ENCODE measurements at places on chromosomes 11 and 22.

DNA sequence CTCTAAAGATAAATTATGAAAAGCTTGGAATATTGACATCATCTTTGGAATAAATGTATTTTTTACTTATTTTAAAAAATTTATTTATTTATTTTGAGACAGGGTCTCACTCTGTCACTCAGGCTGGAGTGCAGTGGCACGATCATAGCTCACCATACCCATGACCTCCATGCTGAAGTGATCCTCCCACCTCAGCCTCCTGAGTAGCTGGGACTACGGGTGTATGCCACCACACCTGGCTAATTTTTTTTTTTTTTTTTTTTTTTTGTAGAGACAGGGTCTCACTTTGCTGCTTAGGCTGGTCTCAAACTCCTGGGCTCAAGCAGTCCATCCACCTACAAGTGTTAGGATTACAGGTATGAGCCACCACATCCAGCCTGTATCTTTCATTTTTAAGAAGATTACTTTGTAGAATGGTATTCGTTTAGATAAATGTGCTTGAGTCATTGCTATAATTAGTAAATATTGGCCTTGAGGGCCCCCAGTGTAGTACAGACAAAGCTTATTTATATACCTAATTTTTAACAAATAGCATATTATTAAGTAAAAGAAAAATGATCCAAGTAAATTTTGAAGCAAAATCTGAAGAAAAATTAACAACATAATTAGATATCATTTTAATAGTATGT, 8.5 kb downstream of the SWAP70 start:
- no peak for DNase-seq

DNA sequence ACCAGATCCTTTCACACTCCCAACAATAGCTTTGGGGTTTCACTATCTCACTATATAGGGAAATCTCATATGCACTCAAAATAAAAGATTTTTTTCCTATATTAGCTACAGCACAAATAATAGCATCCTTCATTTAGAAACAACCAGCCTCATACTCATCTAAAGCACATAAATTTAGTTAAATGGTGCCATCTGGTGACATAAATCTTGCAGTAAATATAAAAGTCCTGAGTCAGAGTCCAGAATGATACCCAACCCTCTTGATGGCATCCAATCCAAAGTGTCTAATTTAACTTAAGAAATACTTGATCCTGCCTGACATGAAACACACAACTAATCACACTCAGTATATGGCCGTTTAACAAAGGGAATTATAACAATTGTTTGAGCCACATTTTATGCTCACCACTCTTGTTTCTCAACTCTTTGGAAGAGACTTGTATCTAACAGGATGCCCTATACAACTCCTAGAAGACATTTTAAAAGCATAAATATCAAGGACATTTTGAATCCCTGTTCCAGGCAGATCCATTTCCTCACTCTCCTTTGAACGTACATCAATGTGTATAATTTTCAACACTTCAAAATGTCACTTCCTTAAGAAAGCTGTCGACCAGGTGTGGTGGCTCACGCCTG, 36.2 kb downstream of the DLG2 start:
- DNase-seq, result no peak

DNA sequence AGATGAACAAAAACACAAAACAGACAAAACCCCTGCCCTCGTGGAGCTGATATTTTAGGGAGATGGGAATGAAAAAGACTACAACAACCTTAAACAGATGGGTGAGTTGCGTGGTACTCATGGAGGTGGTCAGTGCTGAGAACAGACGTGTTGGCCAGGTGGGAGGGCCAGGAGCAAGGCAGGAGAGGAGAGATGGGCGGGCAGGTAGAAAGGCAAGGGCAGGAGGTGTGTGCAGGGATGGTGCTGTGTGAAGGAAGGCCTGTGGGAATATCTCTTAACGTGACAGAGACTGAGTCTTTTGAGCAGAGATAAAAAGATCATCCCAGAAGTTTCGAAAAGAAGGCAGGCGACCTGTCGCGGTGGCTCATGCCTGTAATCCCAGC, 7.0 kb downstream of the GAL start:
- no peak for DNase-seq

DNA sequence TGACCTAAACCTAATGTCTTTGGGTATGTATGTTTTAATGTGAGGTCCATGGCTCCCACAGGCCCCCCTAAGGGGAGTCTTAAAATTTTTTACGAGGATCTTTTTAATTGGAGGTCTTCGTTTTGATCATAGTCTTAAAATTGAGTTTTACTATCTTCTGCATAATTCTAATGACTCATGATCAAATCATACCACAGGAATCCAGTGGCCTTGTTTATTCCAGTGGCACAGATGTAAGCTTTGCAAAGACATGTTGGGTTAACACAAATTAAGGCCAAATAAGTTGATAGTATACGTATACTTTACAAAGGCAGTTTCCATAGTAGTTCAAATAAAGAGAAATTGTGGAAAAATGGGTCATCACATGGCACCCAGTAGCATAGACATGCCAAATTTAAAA, 33.9 kb upstream of the FJX1 start:
- DNase-seq, result no peak

DNA sequence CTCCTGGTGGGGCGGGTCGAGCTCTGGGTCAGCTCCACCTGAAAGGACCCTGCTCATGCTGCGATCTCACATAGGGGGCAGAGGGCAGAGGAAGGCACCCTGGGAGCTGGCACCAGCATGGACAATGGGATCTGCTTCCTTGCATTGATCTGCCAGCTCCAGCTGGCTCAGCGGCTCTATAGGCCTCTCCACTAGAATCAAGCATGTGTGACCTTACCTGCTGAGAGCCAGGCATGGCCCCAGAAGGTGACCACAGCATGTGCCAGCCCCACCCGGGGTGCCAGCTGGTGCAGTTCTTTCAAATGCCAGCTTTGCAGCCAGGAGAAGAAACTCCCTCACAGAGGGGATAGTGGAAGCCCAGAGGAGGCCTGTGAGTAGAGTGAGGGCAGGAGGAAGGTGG, 22.0 kb upstream of the KLHL35 start:
- no peak for DNase-seq

DNA sequence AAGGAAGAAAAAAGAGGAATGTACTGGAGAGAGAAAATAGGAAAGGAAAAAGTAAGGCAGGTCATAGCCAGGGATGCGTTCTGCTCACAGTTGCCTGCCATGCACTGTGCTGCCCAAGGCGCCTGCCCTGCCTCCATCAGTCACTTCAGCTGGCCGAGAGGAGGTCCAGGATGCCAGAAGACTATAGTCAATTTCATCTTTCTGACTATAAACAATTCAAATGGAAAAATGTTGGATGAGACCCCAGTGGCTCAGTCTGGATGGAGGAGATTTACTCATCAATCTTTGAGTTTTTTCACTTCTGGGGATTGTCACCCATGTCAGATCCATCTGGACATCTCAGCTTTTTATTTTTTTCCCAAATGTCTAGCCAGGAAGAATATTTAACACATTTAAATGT, 36.7 kb upstream of the CLMP start:
- DNase-seq, result no peak

GRCh38 chr22:30183271-30183670, 63.3 kb downstream of the LIF start:
- DNase-seq, result no peak

DNA sequence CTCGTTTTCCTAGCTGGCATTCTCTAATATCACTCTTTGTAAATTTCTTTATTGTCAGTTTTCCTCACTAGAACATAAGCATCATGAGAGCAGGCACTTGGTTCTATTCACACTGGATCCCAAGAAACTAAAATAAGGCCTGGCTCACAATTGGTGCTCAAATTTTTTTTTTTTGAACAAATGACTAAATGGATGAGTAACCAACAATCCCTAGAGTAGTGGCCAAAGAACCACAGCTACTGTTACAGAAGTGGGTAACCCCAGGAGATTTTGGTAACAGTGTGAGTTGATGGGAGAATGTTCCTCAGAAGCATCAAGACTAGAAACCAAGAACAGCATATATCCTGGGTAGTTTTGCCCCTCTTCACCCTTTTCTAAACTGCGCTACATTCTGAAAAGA, 572.6 kb downstream of the INSC start:
- no peak for DNase-seq

DNA sequence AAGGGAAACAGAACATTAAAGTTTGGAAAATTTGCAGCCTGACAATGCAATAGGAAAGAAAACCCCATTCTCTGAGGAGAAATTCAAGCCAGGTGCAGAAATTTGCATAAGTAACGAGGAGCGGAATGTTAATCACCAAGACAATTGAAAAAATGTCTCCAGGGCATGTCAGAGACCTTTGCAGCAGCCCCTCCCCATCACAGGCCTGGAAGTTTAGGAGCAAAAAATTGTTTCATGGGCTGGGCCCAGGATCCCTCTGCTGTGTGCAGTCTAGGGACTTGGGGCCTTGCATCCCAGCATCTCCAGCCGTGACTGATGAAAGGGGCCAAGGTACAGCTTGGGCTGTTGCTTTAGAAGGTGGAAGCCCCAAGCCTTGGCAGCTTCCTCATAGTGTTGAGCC, 780.2 kb downstream of the LRRC4C start:
- DNase-seq, result no peak

DNA sequence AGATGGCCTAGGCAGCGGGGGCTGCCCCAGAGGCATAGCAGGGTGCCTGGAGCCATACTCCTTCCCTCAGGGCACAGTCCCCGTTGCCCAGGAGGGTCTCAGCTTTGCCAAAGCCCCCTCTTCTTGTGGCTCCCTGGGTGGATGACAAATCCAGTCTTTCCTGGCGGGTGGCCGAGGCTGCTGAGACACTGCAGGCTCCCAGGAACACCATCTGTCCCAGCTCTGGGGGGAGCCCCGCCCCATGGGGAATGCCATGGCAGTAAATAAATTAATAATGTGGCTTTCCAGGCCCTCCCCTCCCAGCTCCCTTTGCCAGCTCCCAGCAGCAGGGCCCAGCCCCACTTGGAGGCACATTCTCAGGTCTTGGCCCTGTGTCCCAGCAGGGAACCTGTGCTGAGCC, 45.0 kb downstream of the PDE2A start:
- no peak for DNase-seq

- DNase-seq, result no peak
Observed at GRCh38 chr22:17443405-17444203, 74.3 kb downstream of the CECR2 start.

- no peak for DNase-seq
Observed at GRCh38 chr11:126391970-126392632, 36.6 kb downstream of the ST3GAL4 start.

DNA sequence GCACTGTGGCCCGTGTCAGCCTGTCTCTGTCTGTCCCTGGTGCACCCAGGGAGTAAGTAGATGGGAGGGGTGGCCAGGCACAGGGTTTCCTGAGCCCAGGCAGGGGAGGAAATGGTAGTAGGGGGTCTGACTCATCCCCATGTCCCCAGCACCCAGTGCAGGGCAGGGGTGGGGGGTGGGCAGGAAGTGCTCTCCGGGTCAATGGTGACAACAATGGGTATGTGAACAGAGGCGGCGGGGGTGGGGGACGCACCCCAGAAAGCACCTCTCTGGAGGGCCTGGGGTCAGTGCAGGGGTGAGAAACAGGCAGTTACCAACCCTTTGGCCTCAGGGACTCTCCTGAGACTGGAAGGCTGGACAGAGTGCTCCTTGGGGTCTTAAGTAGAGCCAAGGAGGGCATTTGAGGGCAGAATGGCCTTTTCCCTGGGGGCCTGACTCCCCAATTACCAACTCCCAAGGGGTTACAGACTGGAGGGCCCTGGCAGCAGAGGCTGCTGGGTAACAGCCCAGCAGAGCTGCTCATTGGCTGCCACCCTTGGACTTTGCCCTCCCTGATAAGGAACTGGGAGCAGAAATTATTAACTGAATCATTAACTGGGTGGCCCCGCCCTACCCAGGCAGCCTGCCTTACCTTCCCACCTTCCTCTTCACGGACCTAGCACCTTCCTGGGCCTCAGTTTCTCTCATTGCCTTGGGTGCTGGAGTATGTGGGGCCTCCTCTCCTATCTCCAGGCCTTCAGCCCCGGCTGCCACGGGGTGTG, 4.2 kb downstream of the MYRF start:
- no peak for DNase-seq

DNA sequence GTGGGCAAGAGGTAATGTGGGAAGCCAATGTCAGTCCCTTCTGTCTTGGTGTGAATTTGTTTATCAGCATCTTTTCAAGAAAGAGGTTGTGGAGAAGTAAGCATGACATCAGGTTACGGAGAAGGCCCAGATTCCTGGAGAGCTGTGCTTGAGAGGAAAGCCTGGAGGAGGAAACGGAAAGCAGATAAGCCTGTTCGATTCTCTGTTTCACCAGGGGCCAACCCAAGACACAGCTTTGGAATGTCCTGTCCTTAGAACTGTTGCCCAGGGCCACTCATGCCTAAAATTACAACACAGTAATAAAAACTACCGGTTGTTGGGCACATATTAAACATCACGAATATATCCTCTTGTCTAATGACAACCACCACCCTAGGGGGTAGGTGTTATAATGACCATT, 148.5 kb downstream of the NAV2 start:
- no peak for DNase-seq

GRCh38 chr11:79220171-79220570, 220.7 kb downstream of the TENM4 start:
- DNase-seq, result no peak

DNA sequence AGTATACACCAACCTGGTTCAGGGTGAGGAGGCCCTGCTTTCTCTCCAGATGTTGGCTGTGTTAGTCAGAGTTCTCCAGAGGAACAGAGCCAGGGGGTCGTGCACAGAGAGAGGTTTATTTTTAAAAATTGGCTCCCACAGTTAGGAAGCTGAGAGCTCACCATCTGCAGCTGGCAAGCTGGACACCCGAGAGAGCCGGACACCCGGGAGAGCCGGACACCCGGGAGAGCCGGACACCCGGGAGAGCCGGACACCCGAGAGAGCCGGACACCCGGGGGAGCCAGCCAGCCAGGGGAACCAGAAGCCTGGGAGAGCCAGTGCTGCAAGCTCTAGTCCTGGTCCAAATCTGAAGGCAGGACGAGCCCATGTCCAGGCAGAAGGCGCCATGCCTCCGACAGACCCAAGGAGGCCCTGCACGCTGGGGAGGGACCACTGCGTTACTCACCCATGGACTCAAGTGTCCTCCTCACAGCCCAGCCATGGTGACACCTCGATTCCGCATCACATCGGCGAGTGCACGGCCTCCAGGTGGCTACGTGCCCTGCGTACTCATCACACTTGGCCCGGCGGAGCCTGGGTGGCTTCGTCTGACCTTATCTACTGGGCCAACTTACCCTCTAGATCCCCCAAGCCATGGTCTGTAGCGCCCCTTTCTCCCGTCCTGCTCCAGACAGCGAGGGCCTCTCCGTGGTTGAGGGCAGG, 99.0 kb downstream of the BRD1 start:
- DNase-seq, result no peak

DNA sequence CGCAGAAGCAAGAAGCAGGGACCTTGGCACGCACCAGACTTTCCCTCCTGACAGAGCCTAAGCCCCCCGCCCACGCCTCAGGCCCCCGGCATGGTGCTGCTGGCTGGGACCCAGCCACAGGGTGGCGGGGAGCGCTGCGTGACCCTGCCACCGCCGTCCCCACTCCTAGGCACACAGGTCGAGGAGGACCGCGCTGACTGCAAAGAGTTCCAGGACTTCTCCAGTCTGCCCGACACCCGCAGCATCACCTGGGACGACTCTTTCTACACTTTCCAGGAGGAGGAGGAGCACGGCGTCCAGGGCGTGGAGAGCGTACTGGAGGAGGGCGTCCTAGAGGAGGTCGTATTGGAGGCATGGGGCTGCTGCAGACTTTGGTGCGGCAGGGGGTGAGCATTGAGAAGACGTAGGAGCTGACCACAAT, 103.7 kb downstream of the TRIM51G start:
- DNase-seq, result no peak

Measured in stimulated activated CD8-positive, alpha-beta memory T cell treated with anti-CD3 and anti-CD28 coated beads, Interleukin-7, amount 100 ng/mL, for 24 hours (primary cell).